ENCODE measurements at places on chromosomes 6 and 20. TPM values are rescaled to one million over a fixed set of nuclear protein-coding genes. Genes with fewer than 3 reads are reported as not detected.
A peak's percentile ranks its signal among the peaks of the same experiment; 100 is the strongest.

GRCh38 chr6:43742285-43742684 lies 27.7 kb upstream of the VEGFA start:
- H3K27ac ChIP-seq: no peak overlapping the region
- peaks cover 6% of the 10 kb centered on the region for H3K4me1 ChIP-seq
- H3K36me3 ChIP-seq: no peaks in the 10 kb centered on the region
- H3K4me3 ChIP-seq: no peak overlapping the region

GRCh38 chr20:34887023-34887422 lies 10.6 kb downstream of the ACSS2 start:
- H3K27me3 ChIP-seq: peaks cover 7% of the 10 kb centered on the region

DNA sequence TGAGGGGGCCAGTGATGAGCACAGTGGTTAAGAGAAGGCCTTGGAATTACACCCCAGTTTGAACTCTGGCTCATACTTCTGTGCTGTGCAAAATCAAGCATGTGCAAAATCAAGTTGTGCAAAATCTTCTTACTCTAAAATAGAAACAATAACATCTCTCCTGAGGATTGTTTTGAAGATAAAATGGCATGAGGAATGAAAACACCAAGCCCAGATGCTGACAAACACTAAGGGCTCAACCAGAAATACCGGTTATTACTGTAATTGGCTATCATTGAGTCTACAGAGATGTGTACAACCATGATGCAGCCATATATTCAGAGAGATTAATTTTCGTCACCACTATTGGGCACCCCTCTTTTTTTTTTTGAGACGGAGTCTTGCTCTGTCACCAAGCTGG lies 5.9 kb upstream of the BCAS1 start:
- peaks cover 28% of the 10 kb centered on the region for H3K4me1 ChIP-seq
- H3K27ac ChIP-seq: no peak overlapping the region
- H3K27me3 ChIP-seq: no peaks in the 10 kb centered on the region

DNA sequence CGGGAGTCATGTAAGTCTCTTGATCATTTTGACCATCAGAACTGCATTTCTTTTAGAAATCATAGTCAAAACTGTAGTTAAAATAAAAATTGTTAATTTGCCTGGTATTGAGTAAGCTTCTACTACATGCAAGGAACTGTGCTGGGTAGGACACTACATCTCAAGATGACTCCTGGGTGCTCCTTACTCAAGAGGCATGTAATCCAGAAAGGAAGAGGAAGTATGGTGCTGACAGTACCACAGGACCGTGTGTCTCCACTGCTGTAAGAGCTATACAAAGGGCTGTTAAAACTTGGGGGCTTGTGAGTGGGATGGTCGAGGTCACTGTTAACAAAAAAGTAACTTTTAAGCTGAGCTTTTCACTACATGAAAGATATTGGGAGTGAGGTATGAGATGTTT lies 508.3 kb upstream of the SOX4 start:
- DNase-seq: no peak
- no peaks in the 10 kb centered on the region for H3K27me3 ChIP-seq
- peaks cover 12% of the 10 kb centered on the region for H3K36me3 ChIP-seq

GRCh38 chr6:159221486-159222170 lies 52.4 kb downstream of the FNDC1 start:
- no peaks in the 10 kb centered on the region for H3K36me3 ChIP-seq
- no peaks in the 10 kb centered on the region for H3K4me1 ChIP-seq
- no peak overlapping the region for H3K27ac ChIP-seq
- DNase-seq: no peak

DNA sequence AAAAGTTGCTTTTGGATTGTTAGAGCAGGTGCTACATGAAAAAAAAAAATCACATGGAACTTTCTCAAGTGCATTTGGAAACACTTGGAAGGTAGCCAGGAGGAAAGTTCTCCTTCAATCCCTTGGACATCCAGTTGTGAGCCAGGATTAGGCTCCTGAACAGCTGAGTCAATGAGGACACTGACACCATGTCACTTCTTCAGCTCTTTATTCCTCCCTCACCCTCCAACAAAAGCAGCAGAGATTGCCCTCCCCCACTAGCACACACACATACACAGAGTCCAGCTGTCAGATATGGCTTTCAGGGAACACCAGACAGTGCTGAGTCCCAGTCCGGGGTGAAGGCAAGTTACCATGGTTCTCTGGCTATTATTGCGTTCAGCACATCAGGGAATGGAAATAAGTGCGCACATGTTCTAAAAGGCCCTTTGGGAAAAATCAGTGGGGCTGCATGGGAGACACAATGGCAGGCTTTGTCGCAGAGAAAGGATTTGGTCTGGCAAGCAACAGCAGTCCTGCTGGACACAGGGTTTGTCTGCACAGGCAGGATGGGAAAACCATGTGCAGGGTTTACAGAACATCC lies 124.7 kb upstream of the MARCKS start:
- no peaks in the 10 kb centered on the region for H3K36me3 ChIP-seq
- peaks cover 17% of the 10 kb centered on the region for H3K27me3 ChIP-seq
- no peak overlapping the region for H3K27ac ChIP-seq
- no peak for DNase-seq
- peaks cover 3% of the 10 kb centered on the region for H3K4me1 ChIP-seq
- no peak overlapping the region for H3K4me3 ChIP-seq

DNA sequence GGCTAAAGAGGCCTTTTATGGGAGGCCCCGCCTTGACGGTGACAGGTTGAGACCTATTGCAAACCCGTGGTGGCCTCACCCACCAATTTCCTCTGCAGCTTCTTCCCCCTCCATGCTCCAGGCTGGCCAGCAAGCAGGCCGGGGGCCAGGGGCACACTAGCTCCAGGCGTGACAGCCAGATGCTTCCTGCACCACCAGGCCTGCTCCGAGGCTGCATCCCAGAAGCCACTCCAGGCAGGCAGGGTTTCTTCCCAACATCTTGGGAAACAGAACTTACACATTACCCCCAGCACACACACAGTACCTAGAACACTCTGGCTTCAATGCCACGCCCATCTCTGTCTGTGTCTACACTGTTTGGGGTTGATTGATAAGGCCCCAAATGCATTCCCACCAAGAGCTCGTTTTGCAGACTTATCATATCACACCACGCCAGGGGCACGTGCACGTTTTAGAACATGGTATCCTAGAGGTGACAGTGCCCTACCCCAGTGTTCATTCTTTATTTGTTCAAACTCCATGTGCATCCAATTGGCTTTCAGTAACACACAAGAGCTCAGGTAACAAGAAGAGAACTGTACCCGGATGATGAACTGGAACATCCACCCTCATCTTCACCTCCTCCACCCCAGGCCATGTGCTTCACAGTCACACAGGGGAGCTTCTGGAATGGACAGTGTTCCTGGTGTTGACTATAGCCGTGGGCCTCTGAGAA lies 221.4 kb upstream of the RREB1 start:
- H3K36me3 ChIP-seq: no peaks in the 10 kb centered on the region
- H3K4me1 ChIP-seq: no peaks in the 10 kb centered on the region
- no peaks in the 10 kb centered on the region for H3K27me3 ChIP-seq
- H3K4me3 ChIP-seq: no peak overlapping the region
- no peak overlapping the region for H3K27ac ChIP-seq
- no peak for DNase-seq

DNA sequence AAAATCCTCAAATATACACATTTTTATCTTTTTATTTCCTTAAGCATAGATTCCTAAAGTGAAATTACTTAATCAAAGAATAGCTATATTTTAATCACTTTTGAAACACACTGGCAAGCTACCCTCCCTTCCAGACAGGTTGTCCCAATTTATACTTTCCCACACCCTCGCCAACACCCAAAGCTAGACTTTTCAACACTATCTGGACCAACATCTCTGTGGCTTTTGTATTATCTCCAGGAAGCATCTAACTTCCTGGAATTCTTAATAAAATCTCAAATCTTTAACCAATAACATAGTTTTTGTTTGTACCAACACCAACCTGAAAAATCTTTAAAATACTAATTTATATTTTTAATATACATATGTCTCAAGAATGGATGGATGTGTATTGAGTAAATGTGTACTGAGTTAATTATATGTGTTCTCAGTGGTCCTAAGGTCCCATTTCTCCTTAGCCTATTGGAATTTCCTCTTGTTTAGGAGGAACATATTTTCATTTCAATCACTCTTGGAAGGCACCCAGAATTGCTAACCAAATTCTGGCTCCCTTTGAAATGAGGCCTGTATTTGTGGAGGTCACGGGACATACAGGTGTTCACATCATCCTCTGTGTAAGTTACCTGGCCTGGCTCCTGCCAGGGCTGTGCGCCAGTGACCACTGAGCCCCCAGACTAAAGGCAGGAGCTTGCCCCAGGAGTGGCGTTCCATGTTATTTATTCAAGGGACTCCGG lies 17.4 kb upstream of the GFOD1 start:
- DNase-seq: no peak
- H3K4me3 ChIP-seq: no peak overlapping the region
- no peaks in the 10 kb centered on the region for H3K36me3 ChIP-seq
- H3K27ac ChIP-seq: no peak overlapping the region

- peak overlapping the region; percentile 13 for H3K4me3 ChIP-seq
- peak overlapping the region; percentile 38 for H3K27ac ChIP-seq
- H3K27me3 ChIP-seq: no peaks in the 10 kb centered on the region
- no peak for DNase-seq
- H3K4me1 ChIP-seq: peaks cover 62% of the 10 kb centered on the region
- peaks cover 16% of the 10 kb centered on the region for H3K36me3 ChIP-seq
Observed at GRCh38 chr6:122459240-122459639, 12.4 kb downstream of the SERINC1 start.

DNA sequence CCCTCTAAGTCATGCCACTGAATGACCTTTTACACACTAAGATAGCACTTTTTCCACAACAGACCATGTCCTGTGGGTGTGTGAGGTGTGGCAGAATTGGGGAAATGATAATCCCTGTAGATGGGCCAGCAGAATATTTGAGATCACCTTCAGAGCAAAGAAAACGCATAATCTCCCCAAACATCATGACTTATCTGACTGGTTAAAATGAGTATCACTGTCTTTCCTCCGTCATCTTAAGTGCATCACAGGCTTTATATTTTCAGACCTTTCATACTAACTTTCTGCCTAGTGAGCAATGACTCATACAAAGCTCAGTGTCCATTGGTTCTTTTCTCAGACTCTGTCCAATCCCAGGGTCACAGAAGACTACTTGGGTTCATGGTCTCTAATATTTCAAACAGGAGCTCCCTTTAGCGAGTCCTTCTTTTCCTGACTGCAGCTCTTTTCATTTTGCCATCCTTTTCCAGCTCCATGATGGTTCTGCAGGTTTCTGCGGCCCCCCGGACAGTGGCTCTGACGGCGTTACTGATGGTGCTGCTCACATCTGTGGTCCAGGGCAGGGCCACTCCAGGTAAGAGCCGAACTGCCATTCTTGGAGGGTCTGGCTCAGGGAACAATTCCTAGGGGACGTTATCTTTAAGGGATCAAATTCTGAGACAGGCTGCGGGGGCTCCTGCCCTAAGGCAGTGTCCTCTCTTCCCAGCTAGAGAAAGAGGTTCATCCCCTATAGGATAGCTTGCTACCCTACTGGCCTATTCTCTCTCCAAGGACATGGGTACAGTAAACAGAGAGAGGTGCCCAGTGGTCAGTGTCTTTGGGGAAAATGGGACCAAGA lies at the start of gene HLA-DPB1:
Gene HLA-DPB1, plus strand, starts transcription at position 423 of the 838 bp plus-strand sequence. Its CDS starts 52 bp downstream, at position 475.
- H3K27ac ChIP-seq: peak within 1 kb of the TSS; percentile 83
- H3K4me3 ChIP-seq: peak within 1 kb of the TSS; percentile 92
- peak; percentile 73 for DNase-seq
- peaks cover 77% of the 10 kb centered on the region for H3K4me1 ChIP-seq
- H3K36me3 ChIP-seq: peaks cover 6% of the 10 kb centered on the region

DNA sequence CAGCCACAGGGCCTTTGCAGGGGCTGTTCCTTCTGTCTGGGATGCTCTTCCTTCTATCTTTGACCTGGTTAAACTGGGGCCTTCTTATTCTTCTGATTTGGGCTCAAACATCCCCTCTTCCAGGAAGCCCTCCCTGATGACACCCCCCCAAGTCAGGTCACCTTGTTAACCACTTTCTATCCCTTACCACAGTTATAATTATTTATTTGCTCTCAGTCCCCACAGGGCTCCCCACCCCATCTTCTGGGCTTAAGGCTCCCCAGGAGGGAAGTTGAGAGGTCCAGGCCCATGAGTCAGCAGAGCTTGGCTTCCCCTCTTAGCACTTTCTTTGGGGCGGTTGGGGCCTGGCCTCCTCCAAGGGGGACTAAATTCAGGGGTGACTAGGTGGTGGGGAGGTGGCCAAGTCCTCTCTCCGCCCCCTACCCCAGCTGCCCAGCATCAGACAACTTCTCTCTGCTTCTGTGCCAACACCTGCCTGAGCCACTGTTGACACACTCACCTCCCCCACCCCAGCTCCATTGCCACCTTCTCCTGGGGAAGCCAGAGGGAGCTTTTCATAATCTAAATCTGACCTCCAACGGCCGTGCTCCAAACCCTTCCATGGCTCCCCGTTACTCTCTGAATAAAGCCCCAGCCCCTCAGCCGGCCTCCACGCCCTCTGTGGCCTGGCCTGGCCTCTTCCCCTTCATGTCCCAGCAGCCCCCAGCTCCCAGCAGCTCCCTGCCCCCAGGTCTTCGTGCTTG lies 70.0 kb downstream of the CEBPB start:
- DNase-seq: no peak
- H3K36me3 ChIP-seq: no peaks in the 10 kb centered on the region
- H3K4me1 ChIP-seq: peaks cover 42% of the 10 kb centered on the region
- peak overlapping the region; percentile 60 for H3K4me3 ChIP-seq
- peak overlapping the region; percentile 83 for H3K27ac ChIP-seq

DNA sequence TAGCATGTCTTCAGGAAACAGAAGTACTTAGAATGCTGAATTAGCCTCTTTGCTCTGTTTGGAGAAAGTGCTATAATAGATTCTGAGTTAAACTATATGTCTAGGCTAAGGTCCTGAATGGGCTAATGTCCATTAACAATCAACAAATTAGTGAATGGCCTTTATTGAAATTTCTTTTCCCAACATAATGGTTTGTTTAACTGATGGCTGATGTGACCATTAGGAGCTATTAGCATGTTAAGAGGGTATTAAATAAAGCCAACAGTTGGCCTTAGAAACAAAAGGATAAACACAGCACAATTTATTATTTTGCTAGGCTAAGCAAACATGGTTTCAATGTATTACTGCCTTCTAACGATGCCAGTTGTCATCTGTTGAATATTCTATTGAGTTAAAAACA lies 234.3 kb upstream of the HS3ST5 start:
- H3K4me3 ChIP-seq: no peak overlapping the region
- peaks cover 7% of the 10 kb centered on the region for H3K36me3 ChIP-seq
- no peaks in the 10 kb centered on the region for H3K4me1 ChIP-seq
- DNase-seq: no peak
- H3K27ac ChIP-seq: no peak overlapping the region
- H3K27me3 ChIP-seq: no peaks in the 10 kb centered on the region

GRCh38 chr6:117338567-117338966 lies 73.2 kb downstream of the VGLL2 start:
- no peak overlapping the region for H3K27ac ChIP-seq
- H3K4me3 ChIP-seq: no peak overlapping the region
- H3K36me3 ChIP-seq: no peaks in the 10 kb centered on the region
- peaks cover 33% of the 10 kb centered on the region for H3K27me3 ChIP-seq

Gene EGFL8
- total RNA-seq: 8.3 TPM

Gene CYB5R4
- total RNA-seq: 39.3 TPM

Gene PKHD1
- not detected for total RNA-seq

Gene PKIB
- total RNA-seq: not detected

Gene NAA20
- 75.8 TPM for total RNA-seq

Gene SLC4A11
- total RNA-seq: 1.9 TPM

Gene SKIC2
- total RNA-seq: 164 TPM

Gene SAPCD1
- total RNA-seq: 25.2 TPM

Gene NFATC2
- 83.3 TPM for total RNA-seq

Gene TFAP2A
- 0.07 TPM for total RNA-seq

Gene ECT2L
- not detected for total RNA-seq

All from natural killer cell treated with Interleukin-12 subunit alpha and Interleukin-12 subunit beta and Interleukin-15 and Interleukin-18, amount 100 ng/mL, for 72 hours (primary cell).